ENCODE measurements at places on chromosomes 13 and 19. TPM values are rescaled to one million over a fixed set of nuclear protein-coding genes. Genes with fewer than 3 reads are reported as not detected.

- H3K4me3 ChIP-seq, result no peak overlapping the region
- H3K36me3 ChIP-seq, result peaks cover 3% of the 10 kb centered on the region
- no peak for DNase-seq
- H3K4me1 ChIP-seq, result peaks cover 24% of the 10 kb centered on the region
- no peak overlapping the region for H3K27ac ChIP-seq
Observed at GRCh38 chr13:20456737-20457136, 68.9 kb downstream of the CRYL1 start.

DNA sequence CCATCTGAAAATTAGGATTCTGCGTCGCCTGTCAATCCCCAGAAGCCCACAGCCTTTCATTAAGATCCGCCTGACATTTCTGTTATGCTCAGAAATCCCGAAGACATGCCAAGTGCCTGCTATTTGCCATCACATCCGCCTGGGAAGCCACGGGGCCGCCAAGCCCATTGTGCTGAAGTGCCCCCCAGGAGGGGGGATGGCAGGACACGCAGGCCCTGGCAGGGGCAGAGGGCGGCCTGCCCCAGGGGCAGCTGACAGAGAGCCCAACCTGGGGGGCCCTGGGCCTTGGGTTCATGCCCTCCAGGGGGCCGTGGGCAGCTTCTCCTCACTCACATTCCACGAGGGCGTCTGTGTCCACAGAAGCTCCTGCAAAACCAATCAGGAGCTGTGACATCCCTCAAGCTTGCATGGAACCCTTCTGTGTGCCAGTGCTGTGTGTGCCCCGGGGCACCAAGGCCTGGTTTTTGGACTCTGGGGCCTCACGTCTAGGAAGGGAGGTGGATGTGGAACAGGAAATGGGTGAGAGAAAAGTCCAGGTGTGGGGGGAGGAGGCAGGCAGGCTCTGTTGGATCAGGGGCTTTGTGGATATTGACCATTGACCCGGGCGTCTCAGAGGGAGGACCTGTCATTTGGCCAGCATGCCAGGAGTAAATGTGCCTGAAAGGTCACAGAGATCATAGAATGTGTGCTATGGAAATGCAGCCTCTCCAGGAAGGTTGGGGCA lies 122.9 kb downstream of the URI1 start:
- no peak overlapping the region for H3K4me3 ChIP-seq
- H3K4me1 ChIP-seq, result no peaks in the 10 kb centered on the region
- no peaks in the 10 kb centered on the region for H3K27me3 ChIP-seq
- no peaks in the 10 kb centered on the region for H3K36me3 ChIP-seq

GRCh38 chr19:48493718-48494401 lies 17.8 kb downstream of the LMTK3 start:
- DNase-seq, result no peak
- peaks cover 55% of the 10 kb centered on the region for H3K27me3 ChIP-seq
- H3K36me3 ChIP-seq, result peaks cover 4% of the 10 kb centered on the region
- H3K4me3 ChIP-seq, result peak overlapping the region; percentile 67
- peak overlapping the region; percentile 71 for H3K27ac ChIP-seq
- peaks cover 46% of the 10 kb centered on the region for H3K4me1 ChIP-seq

The CGB1 gene
- not detected for total RNA-seq

The HSH2D gene
- 76.9 TPM for total RNA-seq

DNA sequence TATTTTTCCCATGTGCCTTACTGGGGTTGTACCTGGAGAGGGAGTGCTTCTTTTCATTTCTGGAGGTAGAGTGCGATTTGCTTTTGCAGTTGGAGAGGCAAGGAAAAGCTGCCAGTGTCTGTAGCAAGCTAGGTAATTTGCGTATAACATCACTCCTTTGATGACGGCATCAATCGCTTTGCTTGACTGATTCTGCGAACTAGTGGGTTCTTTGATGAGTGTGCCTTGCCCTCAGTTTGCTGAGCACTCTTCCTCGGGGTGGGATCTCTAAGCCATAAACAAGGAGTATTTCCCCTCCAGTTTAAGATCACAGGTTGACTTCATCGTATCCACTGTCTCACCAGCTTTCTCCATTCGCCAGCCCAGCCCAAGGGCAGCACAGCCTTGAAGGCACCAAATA lies 344.5 kb downstream of the KCNRG start:
- no peak for DNase-seq
- peaks cover 13% of the 10 kb centered on the region for H3K27me3 ChIP-seq
- no peak overlapping the region for H3K27ac ChIP-seq
- H3K36me3 ChIP-seq, result peaks cover 2% of the 10 kb centered on the region
- H3K4me1 ChIP-seq, result peaks cover 37% of the 10 kb centered on the region

- peaks cover 61% of the 10 kb centered on the region for H3K27me3 ChIP-seq
- DNase-seq, result no peak
- no peak overlapping the region for H3K4me3 ChIP-seq
- no peaks in the 10 kb centered on the region for H3K36me3 ChIP-seq
Observed at GRCh38 chr19:11418094-11418548, 993 bp downstream of the RGL3 start.

- H3K36me3 ChIP-seq, result peaks cover 67% of the 10 kb centered on the region
- H3K4me1 ChIP-seq, result peaks cover 74% of the 10 kb centered on the region
- DNase-seq, result no peak
- H3K27me3 ChIP-seq, result no peaks in the 10 kb centered on the region
Observed at GRCh38 chr19:44755219-44755618, 6.7 kb downstream of the BCL3 start.

DNA sequence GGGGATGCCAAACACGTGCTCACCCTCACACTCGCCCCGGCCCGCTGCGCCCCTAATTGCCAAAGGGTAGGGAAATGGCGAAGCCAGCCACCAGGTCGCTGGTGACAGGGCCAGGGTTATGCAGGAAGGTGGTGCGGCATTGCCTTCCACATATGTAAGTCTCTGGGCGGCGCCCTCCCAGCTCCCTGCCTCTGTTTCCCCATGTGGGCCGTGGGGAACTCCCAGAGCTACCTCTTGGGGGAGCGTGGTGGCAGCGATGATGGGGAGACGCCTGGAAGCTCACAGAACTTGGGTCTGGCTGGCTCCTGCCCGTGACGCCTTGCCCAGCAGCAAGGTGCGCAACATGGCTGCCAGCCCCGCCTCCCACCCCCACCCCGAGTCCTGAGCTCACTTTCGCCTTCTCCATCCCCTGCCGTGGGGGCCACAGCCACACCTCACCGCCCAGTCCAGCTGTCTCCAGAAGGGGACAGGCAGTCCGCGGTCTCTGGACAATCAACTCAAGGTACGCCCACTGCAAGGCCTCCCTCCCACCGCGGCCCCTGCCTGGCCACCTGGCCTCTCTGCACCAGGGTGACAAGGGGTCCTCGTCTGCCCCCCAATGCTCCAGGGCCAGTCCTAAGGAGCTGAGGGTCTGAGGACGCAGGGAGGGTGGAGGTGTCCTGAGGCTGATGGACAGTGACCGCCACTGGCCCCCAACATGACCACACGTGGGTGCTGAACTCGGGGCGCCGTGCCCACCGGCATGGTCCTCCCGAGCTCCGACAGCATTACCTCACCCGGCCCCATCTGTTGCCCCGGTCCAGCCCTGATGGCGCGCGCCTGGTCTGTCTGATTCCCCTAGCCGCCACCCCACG lies 6.6 kb downstream of the C19orf25 start:
- H3K27me3 ChIP-seq, result peaks cover 12% of the 10 kb centered on the region
- H3K4me1 ChIP-seq, result peaks cover 19% of the 10 kb centered on the region
- no peaks in the 10 kb centered on the region for H3K36me3 ChIP-seq
- no peak overlapping the region for H3K4me3 ChIP-seq
- H3K27ac ChIP-seq, result no peak overlapping the region

- H3K4me1 ChIP-seq, result peaks cover 19% of the 10 kb centered on the region
- H3K27ac ChIP-seq, result no peak overlapping the region
- H3K27me3 ChIP-seq, result peaks cover 63% of the 10 kb centered on the region
Observed at GRCh38 chr19:55173186-55173713, 6.8 kb upstream of the DNAAF3 start.

GRCh38 chr13:110306960-110307766 lies at the start of the genes COL4A1 and COL4A2:
COL4A1 (minus strand) TSS chr13:110307157; CDS start chr13:110307027, 130 bp downstream.
COL4A2 (plus strand) TSS chr13:110307284; CDS start chr13:110307904, 620 bp downstream.
- no peaks in the 10 kb centered on the region for H3K36me3 ChIP-seq
- no peak within 1 kb of the TSS for H3K27ac ChIP-seq
- DNase-seq, result no peak
- H3K4me3 ChIP-seq, result no peak within 1 kb of the TSS
- H3K27me3 ChIP-seq, result peaks cover 79% of the 10 kb centered on the region

GRCh38 chr19:18312092-18312534 lies 10.8 kb downstream of the LSM4 start:
- no peak overlapping the region for H3K27ac ChIP-seq
- DNase-seq, result no peak
- peaks cover 38% of the 10 kb centered on the region for H3K4me1 ChIP-seq
- no peak overlapping the region for H3K4me3 ChIP-seq

The LGALS7 gene
- total RNA-seq, result not detected

GRCh38 chr19:7440188-7440975 lies 48.5 kb downstream of the PEX11G start:
- peaks cover 52% of the 10 kb centered on the region for H3K36me3 ChIP-seq
- no peaks in the 10 kb centered on the region for H3K27me3 ChIP-seq
- no peak for DNase-seq
- H3K4me1 ChIP-seq, result no peaks in the 10 kb centered on the region
- H3K27ac ChIP-seq, result no peak overlapping the region

DNA sequence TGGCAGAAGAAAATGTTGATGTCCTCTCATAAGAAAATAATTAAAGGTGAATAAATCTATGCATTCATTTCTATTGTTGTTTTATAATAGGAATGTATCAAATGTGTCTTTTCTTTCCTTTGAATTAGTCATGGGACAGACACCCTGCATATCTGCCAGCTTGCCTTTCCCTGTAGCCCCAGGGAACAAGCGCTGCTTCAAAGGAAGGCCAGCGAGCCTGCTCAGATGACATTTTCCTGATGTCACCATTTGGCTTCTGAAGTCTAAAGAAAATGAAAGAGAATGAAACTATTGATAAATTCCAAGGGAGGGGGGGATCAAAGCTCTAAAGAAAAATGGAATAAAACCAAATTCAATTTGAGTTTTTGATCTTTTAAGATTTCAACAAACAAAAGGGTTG lies 574.8 kb downstream of the IRS2 start:
- no peaks in the 10 kb centered on the region for H3K4me1 ChIP-seq
- no peak for DNase-seq
- H3K27me3 ChIP-seq, result no peaks in the 10 kb centered on the region

The SOX21 gene
- not detected for total RNA-seq

GRCh38 chr19:55456347-55456746 lies 5.1 kb downstream of the ISOC2 start:
- H3K4me1 ChIP-seq, result peaks cover 20% of the 10 kb centered on the region
- DNase-seq, result no peak
- no peak overlapping the region for H3K27ac ChIP-seq
- H3K4me3 ChIP-seq, result no peak overlapping the region

The SYNE4 gene
- total RNA-seq, result 2.4 TPM

- H3K27ac ChIP-seq, result no peak overlapping the region
- no peak overlapping the region for H3K4me3 ChIP-seq
- H3K27me3 ChIP-seq, result no peaks in the 10 kb centered on the region
- H3K36me3 ChIP-seq, result no peaks in the 10 kb centered on the region
Observed at GRCh38 chr19:6967967-6968366, 53.3 kb downstream of the MBD3L2B start.

The PEAK3 gene
- total RNA-seq, result 0.25 TPM

The SYT5 gene
- total RNA-seq, result 0.17 TPM

GRCh38 chr13:76773448-76774094 lies 112.6 kb downstream of the KCTD12 start:
- no peak overlapping the region for H3K27ac ChIP-seq
- no peak overlapping the region for H3K4me3 ChIP-seq
- H3K36me3 ChIP-seq, result no peaks in the 10 kb centered on the region
- peaks cover 5% of the 10 kb centered on the region for H3K27me3 ChIP-seq

The CDX2 gene
- total RNA-seq, result not detected

DNA sequence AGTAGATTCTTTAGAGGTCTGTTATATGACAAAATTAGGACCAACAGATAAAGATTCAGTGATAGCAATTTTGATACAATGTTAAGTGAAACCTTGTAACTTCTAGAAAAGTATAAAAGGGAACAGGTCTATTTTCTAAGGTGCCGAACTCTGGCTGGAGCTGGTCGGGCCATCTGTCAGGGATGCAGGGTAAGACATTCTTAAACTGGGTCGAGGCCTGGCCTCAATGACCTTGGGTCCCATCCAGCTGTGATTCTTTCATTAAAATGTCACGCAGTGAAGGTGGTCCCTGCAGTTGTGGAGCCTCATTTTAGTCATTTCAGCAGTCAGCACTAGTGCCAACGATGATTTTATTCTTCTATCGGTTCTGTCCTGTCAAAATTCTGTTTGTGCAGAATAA lies 271.9 kb upstream of the SPRY2 start:
- no peak overlapping the region for H3K27ac ChIP-seq
- no peak overlapping the region for H3K4me3 ChIP-seq
- H3K27me3 ChIP-seq, result no peaks in the 10 kb centered on the region
- DNase-seq, result no peak
- no peaks in the 10 kb centered on the region for H3K4me1 ChIP-seq
